Activated CD4-positive, alpha-beta T cell treated with anti-CD3 and anti-CD28 coated beads, Interleukin-2, amount 10 ng/mL, durations not matched to agents 24 days and 14 days (primary cell): ENCODE measurements at places on chromosomes 3 and 15. TPM values are rescaled to one million over a fixed set of nuclear protein-coding genes. Genes with fewer than 3 reads are reported as not detected.

DNA sequence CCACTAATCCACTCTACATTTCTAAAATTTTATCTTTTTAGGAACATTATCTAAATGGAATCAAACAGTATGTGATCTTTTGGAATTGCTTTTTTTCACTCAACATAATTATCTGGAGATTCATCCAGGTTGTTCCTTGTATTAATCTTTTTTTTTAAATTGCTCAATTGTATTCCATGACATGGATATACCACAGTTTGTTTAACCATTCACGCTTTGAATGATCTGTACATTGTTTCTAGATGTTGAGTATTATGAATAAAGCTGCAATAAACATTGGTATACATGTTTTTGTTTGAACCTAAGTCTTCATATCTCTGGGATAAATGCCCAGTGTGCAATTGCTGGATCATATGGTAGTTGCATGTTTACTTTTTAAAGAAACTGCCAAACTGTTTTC, 5.5 kb downstream of the CTDSPL start:
- DNase-seq, result no peak

GRCh38 chr3:190825386-190826016, 37.0 kb downstream of the GMNC start:
- no peak for DNase-seq

Gene SLC28A2
- total RNA-seq, result not detected in 2 replicates

Gene NMB
- 2.8 and 3.7 TPM in 2 replicates for total RNA-seq

DNA sequence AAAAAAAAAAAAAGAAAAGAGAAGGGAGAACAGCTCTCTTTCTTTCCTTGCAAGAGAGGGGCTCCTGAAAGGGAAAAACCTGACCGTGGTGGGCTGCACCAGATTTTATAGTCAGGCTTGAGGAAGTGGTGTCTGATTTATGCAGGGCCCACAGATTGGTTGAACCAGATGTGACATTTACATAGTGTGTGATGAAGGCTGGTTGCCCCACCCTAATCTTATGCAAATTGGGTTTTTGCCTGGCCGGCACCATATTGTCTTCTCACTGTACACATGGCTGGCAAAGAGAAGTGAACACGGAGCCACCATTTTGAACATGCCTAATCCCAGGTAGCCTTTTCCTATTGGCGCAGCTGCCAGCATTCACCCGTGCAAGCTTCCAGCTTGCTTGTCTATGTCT, 154.4 kb downstream of the OXSM start:
- DNase-seq, result no peak

Gene MST1
- 7.5 and 7.6 TPM in 2 replicates for total RNA-seq

DNA sequence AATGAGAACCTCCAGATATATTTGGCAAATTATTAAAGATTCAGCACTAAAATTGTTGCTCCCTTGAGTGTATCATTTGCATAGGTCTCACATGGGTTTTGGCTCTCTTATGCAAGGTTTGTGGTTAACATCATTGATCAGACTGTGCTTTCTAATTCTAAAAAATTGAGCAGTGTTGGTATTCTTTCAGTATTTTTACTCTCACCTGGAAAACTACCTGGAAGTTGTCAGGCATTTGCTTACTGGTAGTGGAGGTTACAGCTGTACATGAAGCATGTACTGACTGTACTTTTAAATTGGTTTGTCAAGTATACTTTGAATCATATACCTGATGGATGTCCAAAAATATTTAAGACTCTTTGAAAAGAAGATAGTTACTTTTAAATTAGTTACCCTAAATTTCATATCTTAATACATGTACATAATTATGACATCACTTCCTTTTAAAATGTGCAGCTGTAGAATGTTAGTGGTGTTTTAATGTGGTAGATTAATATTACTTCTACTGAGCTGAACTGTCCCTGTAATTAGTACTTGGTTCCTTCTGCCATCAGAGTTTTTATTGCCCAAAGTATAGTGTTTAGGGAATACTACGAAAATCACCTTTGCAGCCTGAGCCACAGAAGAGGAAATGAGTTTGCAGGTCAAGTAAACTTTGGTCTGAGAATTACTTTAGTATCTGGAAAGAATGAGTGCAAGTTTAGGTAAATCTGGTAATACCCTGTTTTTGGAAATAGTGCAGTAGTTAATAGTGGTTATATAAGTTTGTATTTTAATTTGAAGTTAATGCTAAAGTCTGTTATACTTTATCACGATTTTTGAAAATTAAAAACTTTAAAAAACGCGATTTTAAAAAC, 2.8 kb downstream of the CHD2 start:
- peak; percentile 67 for DNase-seq

- DNase-seq, result no peak
Observed at GRCh38 chr15:35834866-35835265, 288.9 kb upstream of the DPH6 start.

DNA sequence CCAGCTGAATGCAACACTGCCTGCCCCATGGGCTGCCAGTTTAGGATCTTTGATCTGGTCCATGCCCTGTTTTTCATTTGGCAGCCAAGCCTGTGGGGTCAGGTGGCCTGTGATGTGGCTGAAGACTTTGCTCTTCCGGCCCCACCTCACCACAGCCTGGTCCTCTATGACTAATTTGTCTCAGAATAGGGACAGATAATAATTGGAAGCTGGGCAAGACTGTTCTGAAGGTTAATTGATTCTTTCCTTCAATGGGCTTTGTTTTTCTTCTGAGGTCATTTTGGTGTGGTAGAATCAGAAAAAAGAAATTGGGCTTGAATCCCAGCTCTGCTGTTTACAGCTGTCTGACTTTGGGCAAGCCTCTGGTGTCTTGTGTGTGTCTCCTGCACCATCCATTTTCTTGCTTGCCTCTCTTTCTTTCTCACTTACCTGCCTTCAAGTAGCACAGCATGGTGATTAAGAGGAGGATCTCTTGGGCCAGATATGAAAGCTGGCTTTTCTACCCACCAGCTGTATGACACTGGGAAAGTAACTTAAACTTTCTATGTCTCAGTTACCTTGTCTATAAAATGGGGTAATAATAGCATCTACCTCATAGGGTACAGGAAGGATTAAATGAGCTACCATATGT, 24.2 kb downstream of the ABHD2 start:
- no peak for DNase-seq

Gene IGF1R
- total RNA-seq, result 35.3 and 36.6 TPM in 2 replicates

GRCh38 chr15:40354408-40355171, 3.4 kb upstream of the DISP2 start:
- DNase-seq, result no peak

Gene GP5
- 0.12 and 0.26 TPM in 2 replicates for total RNA-seq

DNA sequence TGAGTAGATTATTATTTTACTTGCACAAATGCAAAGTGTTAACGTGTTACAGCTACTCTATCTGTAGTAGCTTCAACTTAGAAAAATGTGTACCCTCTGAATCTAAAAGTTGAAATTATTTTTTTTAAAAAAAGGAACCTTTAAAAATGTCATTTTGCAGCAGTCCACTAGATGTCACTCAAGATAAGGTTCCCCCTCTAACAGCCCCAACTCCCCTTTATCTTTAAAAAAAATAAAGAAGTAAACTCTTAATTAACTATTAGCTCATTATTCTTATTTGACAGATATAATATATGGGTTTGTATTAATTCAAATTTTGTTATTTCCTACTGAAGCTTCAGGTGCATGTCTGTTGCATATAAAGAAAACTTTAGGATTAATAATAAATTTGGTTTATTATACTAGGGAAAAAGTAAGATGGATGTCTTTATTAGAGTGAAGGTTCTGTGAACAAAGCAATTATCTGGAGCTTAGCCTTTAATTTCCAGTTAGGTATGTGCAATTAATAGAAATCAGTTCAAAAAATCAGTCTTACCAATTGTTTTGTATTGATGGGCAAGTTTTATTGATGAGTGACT, 288.5 kb downstream of the VGLL3 start:
- no peak for DNase-seq

GRCh38 chr3:169311381-169311780, 352.1 kb downstream of the MECOM start:
- no peak for DNase-seq

- DNase-seq, result no peak
Observed at GRCh38 chr15:101004986-101005747, 86.0 kb downstream of the LRRK1 start.

- peak; percentile 79 for DNase-seq
Observed at GRCh38 chr3:128112357-128112968, 11.1 kb downstream of the RUVBL1 start.

DNA sequence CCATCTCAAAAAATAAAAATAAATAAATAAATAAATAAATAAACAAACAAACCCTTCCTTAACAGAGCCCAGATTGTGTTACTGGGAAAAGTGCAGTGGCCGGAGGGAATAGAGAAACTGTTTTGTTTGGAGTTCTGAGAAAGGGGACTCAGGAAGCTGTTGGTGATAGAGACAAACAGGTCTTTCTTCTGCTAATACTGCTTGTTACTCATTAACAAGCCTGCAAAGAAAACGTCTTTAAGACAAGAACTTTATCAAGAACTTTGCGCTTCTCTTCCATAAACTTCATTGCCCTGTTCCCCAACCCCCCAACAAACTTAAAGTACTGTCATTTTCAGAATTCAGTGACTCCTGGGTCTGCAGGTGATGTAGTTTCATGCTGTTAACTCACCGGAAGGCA, 68.8 kb upstream of the GSK3B start:
- no peak for DNase-seq
